ENCODE measurements at places on chromosomes 2 and 18.

DNA sequence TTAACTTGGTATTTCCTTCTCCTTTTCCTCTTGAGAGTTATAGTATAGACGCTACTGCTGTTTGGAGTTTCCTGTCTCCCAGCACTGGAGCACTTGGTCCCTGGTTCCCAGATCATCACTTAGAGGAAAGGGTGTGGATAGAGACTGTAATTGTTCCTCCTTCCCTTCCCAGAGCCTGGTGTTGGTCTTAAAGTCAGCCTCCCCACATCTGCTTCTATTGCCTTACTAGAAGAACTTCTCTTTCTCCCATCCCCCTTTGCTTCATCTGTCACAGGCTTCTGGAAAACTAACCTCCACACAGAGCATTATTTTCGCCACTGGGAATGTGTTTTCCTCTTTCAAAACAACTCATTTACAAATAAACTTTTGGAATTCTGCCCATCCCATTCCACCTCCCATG, 131.0 kb downstream of the CCDC85A start:
- DNase-seq = no peak

DNA sequence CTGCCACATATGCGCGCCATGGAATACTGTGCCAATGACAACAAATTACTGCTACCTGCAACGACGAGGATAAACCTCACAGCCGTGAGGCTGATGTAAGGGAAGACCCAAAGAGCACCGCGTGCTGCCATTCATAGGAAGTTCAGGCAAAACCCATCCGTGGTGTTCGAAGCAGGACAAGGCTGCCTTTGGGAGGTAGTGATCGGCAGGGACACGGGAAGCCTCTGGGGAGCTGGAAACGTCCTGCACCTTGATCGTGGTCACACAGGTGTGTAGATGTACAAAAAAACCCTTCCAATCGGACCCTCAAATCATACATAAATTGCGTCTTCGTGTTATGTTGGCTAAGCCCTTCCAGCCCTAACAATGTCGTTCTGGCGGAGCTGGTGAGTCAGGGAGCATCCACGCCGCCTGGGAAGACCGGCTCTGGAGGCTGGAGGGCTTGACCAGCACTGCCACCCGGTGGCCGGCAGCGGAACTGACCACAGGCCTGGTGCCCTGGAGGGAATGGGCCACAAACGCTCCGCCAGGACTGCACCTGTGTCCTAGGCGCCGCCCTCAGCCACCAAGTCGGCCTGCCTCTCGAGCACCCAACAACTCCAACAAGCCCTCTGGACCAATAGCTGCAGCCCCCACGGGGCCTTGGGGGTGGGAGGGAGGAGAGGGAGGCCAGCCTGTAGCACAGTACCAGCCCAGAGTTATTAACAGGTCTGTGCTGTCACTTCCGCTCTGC, 4.1 kb upstream of the NEURL3 start:
- peak; percentile 38 for DNase-seq

- DNase-seq = no peak
Measured at GRCh38 chr2:143716522-143716921, 587.3 kb downstream of the ARHGAP15 start.

DNA sequence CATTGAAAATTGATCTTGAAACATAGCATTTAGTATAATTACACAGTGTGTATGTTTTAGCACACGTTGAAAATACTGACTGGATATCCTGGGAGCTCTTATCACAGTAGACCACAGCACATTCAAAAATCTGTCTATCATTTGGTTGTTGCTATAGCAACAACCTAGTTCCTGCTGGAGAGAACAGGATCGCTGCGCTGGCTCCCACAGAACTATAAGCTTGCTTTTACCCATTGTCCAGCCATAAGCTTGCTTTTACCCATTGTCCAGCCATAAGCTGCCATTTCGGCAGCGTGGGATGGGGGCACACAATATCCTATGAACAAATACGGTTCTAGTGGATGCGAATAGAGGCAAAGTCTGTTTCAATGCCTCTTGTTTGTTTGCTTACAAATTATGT, 70.4 kb upstream of the ST6GAL2 start:
- no peak for DNase-seq

- DNase-seq = no peak
Measured at GRCh38 chr2:131034122-131035051, 58.9 kb downstream of the FAM168B start.

DNA sequence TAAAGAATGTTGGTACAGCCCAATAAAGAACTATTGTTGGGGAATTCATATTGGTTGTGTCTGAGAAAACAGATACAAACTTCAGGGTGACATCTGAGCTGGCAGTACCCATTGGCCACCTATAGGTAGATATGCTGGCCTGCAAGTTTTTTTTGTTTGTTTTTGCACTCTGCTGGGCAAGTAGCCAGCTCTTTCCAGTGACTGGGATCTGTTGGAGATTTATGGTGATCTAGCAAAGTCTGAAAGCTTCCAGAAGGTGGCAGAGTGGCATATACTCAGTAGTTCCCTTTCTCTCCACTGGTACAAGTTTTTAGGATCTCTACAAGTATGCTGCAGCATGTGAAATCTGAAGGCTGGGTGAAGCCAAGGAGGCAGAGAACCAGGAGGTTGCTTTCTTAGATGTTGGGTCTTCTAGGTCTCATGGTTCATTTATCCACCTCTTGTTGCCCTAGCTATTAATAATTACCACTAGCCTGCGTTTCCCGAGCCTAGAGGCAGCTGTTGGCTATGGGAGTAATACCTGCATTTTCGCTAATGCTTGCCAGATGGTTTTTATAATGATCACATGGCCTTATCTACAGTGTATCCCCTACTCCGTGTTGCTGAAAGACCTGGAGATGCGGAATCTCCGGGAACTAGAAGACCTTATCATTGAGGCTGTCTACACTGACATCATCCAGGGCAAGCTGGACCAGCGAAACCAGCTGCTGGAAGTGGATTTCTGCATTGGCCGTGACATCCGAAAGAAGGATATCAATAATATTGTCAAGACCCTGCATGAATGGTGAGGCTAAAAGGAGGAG, 9.5 kb downstream of the COPS7B start:
- no peak for DNase-seq

DNA sequence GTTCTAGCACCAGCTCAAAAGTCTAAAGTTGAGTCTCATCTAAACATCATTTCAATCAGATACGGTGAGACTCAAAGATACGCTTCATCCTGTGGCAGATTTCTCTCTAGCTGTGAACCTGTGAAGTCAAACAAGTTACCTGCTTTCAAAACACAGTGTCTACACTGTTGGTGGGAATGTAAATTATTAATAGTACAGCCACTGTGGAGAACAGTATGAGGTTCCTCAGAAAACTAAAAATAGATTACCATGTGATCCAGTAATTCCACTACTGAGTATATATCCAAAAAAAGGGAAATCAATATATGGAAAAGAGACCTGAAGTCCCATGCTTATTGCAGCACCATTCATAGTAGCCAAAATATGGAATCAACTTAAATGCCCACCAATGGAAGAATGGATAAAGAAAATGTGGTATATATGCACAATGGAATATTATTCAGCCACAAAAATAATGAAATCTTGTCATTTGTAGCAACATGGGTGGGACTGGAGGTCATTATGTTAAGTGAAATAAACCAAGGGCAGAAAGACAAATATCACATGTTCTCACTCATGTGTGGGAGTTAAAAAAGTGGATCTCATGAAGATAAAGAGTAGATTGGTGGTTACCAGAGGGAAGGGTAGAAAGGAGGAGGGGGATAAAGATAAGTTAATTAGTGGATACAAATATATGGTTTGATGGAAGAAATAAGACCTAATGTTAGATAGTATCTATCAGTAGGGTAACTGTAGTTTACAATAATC, 11.7 kb downstream of the UBR3 start:
- DNase-seq = no peak

- DNase-seq = no peak
Measured at GRCh38 chr2:71263386-71263785, 36.5 kb upstream of the PAIP2B start.

GRCh38 chr18:74465775-74466174, 8.7 kb upstream of the DIPK1C start:
- DNase-seq = no peak

DNA sequence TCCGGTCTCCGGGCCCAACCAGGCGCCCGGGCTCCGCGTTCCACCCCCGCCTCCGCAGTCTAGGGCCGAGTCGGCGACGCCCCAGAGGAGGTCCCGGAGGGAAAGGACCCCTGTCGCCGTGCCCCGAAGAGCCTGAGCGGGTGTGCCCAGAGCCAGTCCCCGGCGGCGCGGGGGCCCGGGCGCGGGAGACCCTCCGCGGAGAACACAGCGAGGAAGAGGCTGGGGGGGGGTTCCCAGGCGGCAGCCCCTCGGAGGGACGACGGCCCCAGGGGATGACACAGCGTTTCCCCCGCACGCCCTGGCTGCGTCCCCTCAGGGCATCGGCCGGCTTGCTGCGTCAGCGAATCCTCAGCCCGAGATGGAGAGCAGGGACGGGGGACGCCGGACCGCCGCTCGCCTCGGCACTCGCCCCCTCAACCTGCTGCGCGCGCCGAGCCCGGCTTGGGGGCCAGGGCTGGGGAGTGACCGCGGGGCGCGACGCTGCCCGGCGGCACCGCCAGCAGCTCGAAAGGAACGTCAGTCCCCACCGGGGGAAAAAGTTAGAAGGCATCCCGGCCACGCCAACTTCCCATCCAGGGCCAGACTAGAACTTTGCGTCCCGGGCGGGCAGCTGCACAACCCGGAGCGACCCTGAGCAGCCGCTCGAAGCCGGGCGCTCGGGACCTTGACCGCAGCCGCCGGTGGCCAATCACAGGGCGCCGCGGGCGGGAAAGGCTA, 711 bp downstream of the SFXN5 start:
- no peak for DNase-seq

DNA sequence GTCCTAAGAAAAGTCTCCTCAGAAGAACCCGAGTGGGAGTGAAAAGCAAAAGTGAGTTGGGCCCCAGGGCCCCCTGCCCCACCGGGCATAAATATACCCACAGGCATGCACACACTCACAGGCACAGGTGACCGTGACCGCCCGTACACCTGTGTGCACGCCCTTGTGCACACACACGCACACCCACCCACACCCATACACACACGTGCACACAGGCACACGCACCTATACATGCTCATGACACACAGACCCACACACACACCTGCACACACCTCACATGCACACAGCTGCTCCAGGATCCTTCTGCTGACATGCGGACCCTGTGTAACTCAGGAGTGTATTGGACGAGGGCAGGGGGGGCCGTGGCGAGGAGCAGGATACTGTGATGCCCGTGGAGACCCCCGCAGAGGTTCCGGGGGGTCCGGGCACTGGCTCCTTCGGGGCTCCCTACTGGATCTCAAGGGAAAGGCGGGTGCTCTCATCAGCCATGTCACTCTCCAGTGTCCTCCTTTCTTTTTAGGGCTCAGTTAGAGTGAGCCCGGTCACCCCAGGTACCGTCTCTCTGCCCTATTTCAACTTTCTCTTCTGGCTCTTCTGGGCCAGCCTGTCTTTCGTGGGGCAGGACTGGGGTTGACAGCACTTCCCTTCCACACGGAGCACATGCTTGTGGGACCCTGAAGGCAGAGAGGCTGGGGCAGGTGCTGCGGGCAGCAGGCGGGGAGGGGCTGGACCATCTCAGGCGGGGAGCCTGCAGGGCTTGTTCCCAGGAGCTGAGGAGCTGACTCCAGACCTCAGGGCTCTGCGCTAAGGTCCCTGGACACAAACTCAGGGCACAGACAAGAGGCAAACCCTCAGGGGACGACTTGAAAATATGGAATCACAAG, 48.5 kb downstream of the TPO start:
- no peak for DNase-seq

DNA sequence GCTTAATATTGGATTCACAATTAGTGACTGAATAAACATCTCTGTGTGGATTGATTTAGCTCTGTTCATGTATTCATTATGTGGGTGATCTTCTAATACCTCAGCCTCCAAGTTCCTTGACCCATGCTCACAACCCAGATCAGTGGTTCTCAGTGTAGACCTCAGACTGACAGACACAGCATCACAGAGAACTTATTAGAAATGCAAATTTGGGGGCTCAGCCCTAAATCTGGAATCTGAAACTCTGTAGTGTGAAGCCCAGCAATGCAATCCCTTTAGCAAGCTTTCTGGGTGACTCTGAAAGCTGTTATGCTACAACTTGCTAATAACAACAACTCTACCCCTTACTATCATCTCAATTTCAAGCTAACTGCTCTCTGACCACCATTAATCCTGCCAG, 273.1 kb upstream of the FANCL start:
- no peak for DNase-seq

DNA sequence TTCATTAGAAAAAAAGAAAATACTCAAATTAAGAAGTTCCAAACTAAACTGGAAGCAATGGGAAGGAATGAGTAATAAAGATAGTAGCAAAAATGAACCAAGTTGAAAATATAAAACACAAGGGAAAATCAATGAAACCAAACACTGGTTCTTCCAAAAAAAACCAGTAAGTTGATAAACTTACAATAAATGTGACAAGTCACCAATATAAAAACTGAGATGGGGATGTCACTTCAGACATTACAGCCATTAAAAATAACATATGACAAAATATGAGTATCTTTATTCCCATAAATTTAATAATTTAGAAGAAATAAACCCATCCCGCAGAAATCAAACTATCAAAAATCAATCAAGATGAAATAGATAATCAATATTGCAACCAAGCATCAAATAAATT, 633.9 kb upstream of the RAB6C start:
- DNase-seq = no peak

DNA sequence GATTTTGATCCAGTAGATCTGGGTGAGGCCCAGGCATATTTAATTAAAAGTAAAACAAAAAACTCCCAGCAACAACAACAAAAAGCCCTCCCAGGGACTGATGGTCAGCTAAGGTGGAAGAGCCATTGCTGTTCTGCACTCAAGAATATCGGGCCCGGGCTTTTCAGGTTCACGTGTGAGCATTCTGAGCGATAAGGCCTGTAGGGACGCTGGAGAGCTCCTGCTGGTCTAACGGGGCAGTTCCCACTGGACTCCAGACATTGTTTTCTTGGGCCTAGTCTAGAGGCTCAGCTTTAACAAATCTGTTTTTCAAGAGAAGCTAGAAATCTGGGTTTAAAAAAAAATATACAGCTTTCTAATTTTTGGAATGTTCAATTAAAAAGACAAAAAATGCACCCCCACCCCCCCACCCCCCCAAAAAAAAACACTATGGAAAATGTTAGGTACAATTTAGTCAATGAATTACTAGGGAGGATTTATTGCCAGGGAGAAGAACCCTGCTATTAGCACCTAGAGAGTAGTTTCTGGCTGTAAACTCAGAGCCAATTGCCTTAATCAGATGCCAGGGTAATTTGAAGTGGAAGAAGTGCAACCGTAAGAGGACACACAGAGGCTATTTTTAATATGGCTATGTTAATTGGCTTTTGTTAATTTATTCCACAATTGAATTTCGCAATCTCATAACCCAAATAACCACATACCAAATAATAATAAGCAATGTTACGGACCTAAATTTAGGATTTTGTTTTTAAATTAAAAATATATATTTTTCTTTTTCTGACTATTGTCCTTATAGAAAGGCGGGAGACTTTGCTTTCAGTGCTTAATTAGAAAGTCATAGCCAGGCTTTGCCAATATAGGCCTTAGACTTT, 78.9 kb downstream of the MAP4K4 start:
- DNase-seq = no peak
